ENCODE measurements at places on chromosomes 1 and 21.

DNA sequence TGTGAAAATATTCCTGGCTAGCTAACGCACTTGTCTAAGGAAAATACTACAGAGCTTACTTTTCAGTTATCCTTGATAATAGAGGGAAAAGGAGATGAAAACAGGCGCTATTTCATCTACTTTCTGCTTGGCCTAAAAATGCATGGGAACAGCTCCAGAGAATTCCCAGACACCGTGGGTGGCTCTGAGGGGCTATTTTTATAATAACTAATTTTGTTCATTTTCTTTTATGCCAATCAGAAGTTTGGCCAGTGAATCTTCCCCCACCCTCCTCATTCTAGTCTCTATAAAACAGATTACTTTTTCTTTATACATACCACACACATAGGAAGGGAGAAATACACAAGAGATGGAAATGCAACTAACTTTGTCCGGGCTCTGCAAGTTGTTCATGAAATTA is 322.9 kb downstream of the SETD4 start:
- no peak for DNase-seq

GRCh38 chr1:151056149-151056548 is 3.3 kb downstream of the CDC42SE1 start:
- DNase-seq, result no peak

DNA sequence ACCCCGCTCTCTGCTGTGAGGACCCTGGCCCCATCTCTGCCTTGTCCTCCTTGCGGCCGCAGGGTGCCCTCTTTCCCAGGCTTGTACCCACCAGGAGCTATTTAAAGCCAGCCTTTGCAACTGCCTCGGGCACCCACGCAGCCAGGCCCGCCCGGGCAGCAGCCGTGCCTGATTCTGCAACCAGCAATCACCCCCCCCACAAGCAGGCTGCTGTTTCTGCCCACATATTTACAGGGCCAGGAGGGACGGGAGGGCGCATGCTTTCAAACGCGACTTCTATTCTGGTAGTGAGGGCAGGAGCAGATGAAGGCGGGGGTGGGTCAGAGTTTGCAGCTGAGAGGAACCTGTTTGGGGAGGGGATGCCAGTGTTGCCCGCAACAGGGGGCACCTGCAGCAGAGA is 13.6 kb downstream of the GABRD start:
- DNase-seq, result no peak

GRCh38 chr1:206725109-206725963 is 40.6 kb downstream of the MAPKAPK2 start:
- DNase-seq, result no peak

- no peak for DNase-seq
These were observed 122.0 kb upstream of the ADGRL2 start for GRCh38 chr1:81678779-81679178.

GRCh38 chr1:109791495-109792043 is 27.8 kb upstream of the EPS8L3 start:
- no peak for DNase-seq

DNA sequence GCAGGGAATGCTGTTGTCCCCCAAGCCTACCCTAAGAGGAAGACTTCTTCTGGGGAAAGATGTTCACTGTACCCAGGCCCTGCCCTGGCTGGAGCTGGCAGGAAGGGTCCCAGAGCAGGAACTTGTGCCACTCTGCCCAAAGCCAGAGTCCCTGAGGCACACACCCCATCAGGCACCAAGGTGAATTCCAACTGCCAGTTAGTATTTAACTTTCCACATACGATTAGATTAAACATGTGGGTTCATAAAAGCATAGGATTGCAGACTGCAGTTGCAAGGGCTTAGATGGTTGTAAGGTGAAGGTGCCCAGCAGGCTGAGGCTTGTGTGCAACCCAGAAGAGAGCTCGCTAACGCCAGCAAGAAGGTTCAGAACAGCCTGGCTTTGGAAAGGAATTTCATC is at the start of gene KCNE2:
KCNE2 (plus strand) TSS at position 274 of the 400 bp plus-strand sequence. CDS start 6,473 bp downstream, outside the sequence.
- DNase-seq, result no peak

GRCh38 chr1:156706657-156707416 is 1.5 kb upstream of the CRABP2 start:
- no peak for DNase-seq

DNA sequence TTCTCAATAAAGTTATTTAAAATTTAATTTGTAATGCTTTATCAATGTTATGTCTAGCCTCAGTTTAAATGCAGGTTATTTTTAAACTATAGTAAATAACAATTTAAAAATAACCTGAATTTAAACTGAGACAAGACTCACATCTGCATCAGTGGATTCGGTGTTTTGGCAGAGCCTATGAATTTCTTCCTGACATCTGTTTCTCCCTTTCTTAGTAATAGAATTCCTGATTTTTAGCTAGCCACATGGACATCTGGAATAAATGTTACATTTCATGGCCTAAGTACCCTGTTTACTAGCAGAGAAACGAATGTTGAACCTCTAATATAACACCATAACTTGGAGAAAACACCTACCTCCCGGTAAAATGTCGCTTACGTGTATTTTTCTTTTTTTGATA is 1141.6 kb upstream of the ADGRL2 start:
- DNase-seq, result no peak

- no peak for DNase-seq
These were observed 33.5 kb upstream of the CLDN14 start for GRCh38 chr21:36513430-36513829.

DNA sequence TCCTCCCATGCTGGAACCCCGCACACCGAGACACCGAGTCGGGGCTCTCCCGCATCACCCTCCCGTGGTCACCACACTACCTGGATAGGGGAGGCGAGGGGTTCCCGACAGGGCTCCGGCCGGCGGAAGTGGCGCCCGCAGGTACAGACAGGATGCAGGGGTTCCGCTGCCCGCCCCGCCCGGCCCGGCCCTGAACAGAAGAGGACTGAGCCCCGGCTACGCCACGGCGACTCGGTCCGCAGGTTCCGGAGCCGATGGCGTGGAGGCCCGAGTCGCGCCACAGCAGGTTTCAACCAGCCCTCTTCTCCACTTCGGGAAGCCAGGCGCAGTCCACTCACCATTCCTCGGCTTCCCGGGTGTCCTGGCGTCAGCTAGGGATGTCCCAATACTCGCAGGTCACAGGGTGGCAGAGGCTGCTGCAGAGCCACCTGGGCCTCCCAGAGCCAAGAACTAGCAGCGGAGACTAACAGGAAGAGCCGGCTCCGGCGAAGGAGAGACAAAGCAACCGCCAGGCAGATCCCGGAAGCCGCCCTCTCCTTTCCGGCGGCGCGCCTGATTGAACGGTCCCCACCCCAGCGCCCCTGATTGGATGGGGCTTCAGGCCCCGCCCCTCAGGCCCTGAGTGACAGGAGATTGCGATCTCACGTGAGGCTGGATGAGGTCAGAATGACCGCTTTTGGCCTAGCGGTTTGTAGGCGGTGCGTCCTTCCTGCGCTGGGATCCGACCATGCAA is at the start of gene ZNF669:
ZNF669 (minus strand) TSS at position 498 of the 733 bp plus-strand sequence; CDS start at position 341, 157 bp downstream.
- DNase-seq, result peak; percentile 75

DNA sequence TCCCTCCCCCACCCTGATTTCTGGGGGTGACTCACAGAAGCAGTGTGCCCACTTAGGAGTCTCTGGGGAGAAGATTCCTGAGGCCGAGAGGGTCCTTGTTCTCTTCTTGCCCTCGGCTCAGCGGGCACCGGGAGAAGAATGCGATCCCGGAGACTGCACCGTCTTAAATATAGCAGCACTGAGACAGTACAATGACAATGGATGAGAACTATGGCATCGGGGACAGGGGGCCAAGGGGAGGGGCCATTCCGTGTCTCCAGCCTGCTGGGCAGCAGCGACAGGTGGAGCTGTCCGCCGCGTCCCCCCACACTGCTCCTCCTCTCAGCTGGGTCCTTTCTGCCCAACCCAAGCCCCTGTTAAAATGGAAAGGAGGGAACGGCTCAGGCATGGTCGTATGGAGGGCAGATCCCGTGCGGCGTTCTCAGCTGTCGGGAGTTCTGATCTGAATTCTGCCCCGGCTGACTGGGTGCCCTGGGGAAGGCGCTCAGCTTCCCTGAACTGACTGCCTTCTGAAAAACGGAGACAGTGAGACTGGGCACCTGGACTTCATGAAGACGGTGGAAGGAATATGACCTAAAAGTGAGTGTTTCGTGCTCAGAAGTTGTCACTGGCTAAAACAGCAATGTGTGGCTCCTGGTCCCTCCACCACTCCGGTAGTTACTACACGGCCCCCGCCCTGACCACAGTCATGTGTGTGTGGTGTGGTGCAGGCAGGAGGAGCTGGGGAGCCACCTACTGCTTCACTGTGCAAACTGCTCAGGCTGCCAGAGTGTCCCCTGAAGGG is at the start of gene MYOM3:
MYOM3 (minus strand) TSS at position 140 of the 784 bp plus-strand sequence. CDS start 3,499 bp downstream, outside the sequence.
- DNase-seq, result no peak

All from T-helper 22 cell (primary cell).